H9 (cell line): ENCODE measurements at places on chromosomes 1 and 21. TPM values are rescaled to one million over a fixed set of nuclear protein-coding genes. Genes with fewer than 3 reads are reported as not detected.

- no peak for DNase-seq
These were observed 86.9 kb downstream of the MPZL1 start for GRCh38 chr1:167808690-167809089.

- no peak for DNase-seq
These were observed 85.2 kb upstream of the HMCN1 start for GRCh38 chr1:185648858-185649589.

DNA sequence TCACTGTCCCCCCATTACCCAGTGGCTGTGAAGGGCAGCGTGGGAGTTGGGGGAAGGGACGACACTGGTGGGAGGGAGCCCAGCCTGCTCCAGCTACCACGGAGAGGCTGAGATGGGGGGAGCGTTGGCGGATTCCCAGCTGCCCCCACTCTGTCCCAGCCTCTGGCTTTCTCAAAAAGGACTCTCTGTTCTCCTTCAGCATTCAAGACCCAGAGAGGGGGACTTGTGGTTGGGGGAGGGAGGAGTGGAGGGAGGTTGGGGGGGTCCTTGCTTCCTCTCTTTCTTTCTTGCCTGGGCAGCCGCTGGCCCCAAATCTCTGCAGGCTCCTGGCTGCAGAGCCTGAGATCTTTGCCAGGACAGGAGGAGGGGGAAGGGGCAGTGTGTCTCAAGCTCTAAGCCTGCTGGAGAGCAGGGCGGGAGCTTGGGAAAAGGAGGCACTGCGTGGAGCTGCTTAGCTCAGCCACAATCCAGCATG, 2.2 kb downstream of the ATP1A2 start:
- DNase-seq: no peak

Gene LIPI
- total RNA-seq: not detected in 2 replicates

- DNase-seq: no peak
These were observed 52.4 kb upstream of the USP1 start for GRCh38 chr1:62384276-62385005.

Gene CTTNBP2NL
- 38.1 and 38.8 TPM in 2 replicates for total RNA-seq

GRCh38 chr1:64581135-64581842, 111.4 kb downstream of the CACHD1 start:
- no peak for DNase-seq

DNA sequence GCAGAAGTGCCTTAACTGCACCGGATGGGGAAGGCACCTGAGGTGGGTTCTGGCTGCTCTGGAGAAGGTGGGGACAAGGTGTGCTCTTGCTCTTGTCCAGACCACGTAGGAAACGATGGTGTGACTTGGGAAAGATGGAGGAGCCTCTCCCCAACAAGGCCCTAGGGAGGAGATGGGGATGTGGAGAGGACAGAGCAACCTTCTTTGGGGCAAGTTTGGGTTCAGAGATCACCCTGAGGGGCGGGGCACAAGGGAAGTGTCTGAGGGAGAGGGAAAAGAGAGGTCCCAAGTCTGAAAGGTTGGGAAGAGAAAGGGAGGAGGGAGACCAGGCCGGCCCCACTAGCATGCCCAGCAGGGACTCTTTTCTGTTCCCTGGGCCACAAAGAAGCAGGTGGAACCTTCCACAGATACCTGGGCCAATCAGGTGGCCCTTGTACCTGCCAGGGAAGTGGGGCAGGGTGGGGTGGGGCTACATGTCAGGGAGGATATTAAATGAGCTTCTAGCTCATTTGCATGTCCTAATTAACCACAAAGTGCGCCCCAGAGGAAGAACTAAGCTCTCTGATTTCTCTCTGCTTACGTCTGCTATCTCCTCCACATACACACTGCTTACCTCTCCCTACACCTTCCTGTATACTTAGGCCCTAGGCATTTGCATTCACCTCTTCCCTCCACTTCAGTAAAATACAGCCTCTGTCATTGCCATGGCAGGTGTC, 15.9 kb downstream of the INKA2 start:
- DNase-seq: no peak
